Activated CD4-positive, alpha-beta T cell treated with anti-CD3 and anti-CD28 coated beads for 4 hours (primary cell): ENCODE measurements at places on chromosomes 2 and 18.

DNA sequence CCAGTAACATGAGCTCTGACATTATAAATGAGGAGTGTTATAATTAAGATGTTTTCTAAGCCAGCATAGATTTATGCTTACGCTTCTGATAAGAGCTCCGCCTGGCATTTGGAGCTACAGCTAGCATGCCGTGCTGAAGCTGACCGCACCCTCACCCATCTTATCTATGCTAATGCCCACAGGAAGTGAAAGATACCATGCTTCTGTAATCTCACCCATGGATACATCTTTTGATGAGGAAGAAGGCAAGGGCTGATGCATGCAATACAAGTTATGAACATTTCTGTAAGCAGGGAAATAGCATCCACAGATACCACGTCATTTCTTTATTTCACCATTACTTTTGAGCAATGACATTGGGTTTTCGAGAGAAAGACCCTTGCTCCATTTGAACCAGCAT lies 82.3 kb downstream of the ARL4C start:
- DNase-seq: no peak

- no peak for DNase-seq
These were observed 583.3 kb downstream of the PLCL1 start for GRCh38 chr2:198387677-198388076.

DNA sequence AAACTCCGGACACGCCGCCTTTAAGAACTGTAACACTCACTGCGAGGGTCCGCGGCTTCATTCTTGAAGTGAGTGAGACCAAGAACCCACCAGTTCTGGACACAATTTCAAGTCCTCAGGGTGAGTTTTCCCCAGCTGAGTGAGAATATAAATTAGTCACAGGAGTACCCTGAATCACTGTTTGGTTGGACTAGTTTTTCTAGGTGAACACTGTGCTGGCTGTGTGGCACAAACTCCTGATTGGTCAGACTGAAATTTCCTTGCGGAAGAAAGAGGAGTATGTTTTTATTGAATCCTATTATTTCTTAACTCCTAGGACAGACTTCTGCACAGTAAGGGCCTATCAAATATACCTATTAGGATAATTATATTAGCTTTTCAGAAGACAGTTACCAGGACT lies 288.1 kb upstream of the UBE2E3 start:
- DNase-seq: no peak

DNA sequence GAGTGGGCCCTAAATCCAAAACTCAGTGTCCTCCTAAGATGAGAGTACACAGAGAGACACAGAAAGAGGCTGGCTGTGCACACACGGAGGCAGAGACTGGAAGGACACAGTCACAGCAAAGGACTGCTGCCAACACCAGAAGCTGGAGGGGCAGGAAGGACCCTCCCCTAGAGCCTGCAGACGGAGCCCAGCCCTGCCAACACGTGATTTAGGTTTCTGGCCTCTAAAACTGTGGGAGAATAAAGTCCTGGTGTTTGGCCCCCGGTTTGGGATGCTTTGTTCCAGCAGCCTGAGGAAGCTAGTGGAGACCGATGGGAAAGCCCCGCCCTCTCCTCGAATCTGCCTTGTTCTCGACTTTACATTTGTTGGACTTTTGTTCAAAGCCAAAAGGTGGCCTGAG lies 10.6 kb downstream of the CNDP1 start:
- no peak for DNase-seq

DNA sequence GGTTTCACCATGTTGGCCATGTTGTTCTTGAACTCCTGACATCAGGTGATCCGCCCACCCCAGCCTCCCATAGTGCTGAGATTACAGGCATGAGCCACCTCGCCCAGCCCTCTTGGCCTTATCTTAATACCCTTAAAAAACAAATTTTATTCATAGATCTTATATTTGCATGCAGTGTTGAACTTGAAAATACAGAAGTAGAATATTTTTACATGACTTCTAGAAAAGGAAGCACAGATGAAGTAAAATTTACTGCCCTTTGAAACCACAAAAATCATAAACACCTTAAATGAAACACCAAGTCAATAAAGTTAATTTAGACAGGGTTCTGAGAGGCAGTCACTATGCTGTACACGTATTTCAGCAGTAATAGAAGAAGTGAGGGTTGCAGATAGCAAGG lies 145.7 kb downstream of the CERS6 start:
- DNase-seq: no peak

DNA sequence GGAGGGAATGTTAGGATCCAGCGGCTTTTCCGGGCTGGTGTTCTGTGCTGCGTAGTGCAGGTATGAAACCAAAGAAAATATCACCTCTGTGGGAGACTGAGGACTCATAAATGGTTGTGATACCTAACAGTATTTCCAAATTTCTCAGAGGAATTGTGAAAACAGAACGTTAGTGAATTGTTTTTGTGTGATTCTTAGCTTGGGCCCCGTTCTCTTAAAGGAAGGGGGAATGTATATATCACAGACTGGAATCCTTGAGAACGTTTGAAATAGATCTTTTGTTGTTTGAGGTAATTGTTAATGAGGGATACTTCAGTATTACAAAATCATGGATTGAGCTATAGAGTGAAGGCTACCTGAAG lies 834 bp downstream of the ZNF638 start:
- no peak for DNase-seq

DNA sequence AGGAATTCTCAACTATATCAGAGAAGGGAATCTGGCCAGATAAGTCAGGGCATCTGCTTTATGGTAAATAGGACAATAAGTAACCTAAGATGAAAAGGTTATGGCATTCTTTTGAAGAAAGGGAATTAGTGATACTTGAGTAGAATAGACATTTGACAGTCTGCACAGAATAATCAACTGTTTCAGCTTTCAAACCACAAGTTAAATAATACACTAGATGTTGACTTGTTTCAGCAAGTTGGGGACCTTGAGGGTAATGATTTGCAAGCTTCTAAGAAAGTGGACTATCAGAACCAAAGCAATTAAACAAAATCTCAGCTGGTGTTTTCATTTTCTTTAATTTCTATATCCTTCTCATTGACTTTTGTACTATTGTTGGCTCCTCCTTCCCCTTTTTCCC lies 54.5 kb downstream of the SLC39A10 start:
- no peak for DNase-seq

DNA sequence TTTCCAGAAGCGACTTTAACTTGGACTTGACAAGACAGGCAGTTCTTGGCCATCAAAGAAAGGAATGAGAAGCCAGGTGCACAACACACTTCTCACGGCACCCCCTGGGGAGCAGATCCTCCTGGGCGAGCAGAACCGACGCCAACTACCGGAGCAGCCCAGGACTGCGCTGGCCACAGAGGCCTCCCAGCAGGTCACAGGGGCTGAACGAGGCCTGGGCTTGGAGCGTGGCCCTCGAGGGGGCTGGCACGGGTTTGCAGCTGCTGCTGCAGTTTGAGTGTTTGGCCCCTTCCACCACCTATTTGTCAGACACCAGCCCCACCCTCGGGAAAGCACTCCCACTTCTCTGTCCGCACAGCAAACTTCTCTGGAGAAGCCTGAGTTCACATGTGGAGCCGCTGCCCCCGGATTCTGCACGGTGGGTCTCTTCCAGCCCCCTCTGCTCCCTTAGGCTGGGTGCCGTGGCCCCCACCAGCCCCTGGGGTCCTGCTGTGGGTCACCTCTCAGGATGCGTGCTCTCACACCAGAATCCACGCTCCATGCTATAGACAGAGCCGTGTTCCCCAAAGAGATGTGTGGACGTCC lies 306.7 kb upstream of the SALL3 start:
- DNase-seq: no peak

- no peak for DNase-seq
These were observed 297.4 kb upstream of the MGAT5 start for GRCh38 chr2:133956434-133956935.

- no peak for DNase-seq
These were observed 182.6 kb downstream of the DCDC2C start for GRCh38 chr2:3885629-3886628.

- no peak for DNase-seq
These were observed 71.2 kb downstream of the CERKL start for GRCh38 chr2:181585732-181586131.

- DNase-seq: no peak
These were observed 368.2 kb downstream of the IRS1 start for GRCh38 chr2:226431288-226431948.

DNA sequence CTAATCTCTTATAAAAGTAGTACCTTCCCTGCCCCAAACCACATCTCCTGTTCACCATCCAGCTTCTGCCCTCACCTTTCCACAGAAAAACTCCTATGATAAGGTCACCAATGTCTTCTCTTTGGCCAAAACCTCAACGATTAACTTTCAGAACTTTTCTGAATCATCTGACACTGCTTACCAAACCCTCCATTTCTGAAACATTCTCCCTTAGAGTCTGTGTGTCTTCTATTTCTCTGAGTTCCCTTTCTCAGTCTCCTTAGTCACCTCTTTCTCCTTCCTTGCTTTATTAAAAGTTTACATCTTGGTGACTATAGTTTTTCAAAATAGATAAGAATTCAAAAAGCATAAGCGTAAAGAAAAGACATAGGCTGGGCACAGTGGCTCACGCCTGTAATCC lies 51.3 kb upstream of the SP3 start:
- DNase-seq: no peak

DNA sequence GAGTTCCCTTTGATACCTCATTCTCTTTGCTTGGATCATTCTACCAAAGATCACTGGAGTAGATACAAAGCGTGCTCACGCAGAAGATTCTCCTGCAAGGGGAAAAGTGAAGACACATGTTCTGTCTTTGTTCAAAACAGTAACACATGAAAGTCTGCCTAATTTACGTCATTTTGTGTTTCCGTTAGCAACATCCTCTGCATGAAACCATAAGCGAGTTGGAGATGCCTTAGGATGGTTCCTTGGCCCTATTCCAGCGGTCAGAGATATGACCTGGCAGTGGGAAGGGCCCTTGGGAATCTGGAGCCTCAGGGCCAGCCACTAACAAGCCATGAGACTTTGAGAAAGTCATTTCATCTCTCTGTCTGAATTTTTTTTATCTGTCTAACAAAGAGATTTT lies 180.9 kb upstream of the TWIST2 start:
- DNase-seq: no peak

DNA sequence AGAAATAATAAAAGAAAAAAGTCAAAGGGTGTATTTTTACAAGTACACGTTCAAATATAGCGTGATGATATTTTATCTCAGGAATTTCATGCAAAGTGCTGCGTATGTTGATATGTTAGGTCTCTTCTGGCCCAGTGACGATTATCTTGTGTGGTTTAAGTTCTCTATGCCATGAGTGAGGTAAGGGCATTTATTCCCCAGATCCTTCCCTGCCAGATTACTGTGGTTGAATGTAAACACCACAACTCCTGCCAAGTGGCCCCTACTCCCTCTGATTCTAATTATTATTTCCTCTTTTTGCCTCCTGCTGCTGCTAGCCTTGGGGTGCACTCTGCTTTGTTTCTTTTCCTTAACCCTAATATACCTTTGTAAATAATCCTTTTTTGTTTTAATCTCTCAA lies 12.2 kb downstream of the SCN2A start:
- no peak for DNase-seq

- no peak for DNase-seq
These were observed 6.1 kb downstream of the CHMP1B start for GRCh38 chr18:11857177-11857887.

DNA sequence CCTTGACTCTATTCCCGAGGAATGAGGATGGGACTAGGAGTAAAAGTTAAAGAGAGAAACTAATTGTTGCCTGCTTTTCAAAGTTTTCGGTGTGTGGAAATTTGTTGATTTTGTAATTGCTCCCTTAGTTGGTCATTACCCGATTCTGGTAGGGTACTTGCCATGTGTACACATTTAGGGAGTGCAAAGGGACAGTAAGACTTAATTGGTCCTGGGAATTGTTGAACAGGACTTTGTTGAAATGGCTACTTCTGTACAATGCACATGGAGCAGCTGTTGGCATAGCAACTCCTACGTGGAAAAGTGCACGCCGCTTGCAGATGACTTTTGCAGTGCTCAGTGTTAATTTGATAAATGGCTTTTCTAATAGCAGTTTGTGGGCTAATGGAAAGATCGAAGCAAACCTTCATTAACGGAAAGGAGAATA lies 22.9 kb downstream of the EPAS1 start:
- no peak for DNase-seq

DNA sequence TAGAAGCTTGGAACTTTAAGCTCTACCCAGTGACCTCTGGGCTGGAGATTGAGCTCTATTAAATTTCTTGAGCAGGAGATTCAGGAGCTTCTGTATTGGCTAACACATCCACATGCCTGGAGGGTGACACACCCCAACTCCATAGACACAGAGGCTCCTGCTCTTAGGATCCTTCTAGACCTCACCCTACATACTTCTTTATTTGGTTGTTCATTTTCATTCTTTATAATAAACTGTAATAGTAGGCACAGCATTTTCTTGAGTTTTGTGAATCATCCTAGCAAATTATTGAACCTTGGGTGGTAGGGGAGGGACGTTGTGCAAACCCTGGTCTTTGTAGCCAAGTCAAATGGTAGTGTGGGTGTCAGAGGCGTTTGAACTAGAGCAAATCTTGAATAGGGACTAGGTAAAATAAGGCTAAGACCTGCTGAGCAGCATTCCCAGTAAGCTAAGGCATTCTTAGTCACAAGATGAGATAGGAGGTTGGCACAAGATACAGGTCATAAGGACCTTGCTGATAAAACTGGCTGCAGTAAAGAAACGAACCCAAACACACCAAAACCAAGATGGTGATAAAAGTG lies 323.8 kb upstream of the GALNT5 start:
- no peak for DNase-seq

- no peak for DNase-seq
These were observed 11.9 kb upstream of the AMMECR1L start for GRCh38 chr2:127897531-127898211.

DNA sequence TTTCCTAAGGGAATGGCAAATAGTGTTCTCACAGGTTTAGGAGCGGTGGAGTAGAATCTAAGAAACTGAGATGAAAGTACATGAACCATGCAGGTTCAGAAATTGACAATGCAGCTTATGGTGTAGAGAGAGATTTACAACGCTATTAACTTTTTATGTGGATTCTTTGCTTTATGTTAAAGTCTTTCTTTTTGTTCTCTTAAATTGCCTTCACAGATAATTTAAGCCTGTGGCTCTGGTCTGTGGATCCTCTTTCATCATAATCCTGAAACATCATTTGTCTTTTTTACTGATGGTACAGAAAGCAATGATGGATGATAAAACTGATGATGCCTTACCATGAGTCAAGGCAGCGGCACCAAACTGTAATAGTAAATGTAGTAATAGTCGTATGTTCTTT lies 30.3 kb downstream of the SOCS6 start:
- DNase-seq: no peak

DNA sequence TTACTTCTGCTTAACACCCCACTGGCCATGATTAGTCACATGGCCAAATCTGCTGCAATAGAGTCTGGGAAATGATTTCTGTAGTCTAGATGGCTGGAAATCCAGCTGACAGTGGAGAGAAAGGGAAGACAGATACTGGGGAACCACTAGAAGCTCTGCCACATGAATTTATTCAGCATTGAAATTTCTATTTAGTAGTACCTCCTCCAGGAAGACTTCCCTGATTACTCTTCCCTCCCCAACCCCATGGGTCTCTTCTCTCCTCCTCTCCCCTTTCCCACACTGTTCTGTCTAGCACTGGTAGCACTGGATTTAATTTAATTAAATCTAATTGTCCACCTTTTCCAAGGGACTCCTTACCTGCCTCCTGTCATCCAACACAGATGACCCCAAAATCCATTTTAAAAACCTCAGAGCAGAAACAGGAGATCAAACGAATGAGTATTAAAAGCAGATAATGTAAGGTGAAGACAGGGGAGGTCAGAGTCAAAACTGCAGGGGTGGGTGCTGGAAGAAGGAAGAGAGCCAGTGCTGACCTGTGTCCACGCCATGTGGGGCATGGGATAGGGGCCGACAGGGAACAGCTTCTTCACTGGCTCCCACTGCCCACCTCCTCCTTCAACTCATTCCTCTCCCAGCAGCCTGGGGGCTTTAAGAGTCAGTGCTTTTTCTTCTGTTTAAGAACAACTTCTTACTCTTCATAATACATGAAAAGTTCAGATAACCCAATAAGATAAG lies 169.2 kb upstream of the HS6ST1 start:
- no peak for DNase-seq
